Stimulated activated CD8-positive, alpha-beta memory T cell treated with anti-CD3 and anti-CD28 coated beads, Interleukin-4, amount 100 ng/mL, for 1 hour (primary cell): ENCODE measurements at places on chromosomes 11 and 22.

GRCh38 chr22:26172389-26172990, 3.2 kb downstream of the SEZ6L start:
- no peak for DNase-seq

GRCh38 chr11:101617735-101618332, 34.0 kb upstream of the TRPC6 start:
- no peak for DNase-seq

GRCh38 chr11:12706545-12707499, 32.6 kb downstream of the TEAD1 start:
- DNase-seq: no peak

GRCh38 chr11:63952570-63952969, 13.8 kb downstream of the NAA40 start:
- DNase-seq: no peak

DNA sequence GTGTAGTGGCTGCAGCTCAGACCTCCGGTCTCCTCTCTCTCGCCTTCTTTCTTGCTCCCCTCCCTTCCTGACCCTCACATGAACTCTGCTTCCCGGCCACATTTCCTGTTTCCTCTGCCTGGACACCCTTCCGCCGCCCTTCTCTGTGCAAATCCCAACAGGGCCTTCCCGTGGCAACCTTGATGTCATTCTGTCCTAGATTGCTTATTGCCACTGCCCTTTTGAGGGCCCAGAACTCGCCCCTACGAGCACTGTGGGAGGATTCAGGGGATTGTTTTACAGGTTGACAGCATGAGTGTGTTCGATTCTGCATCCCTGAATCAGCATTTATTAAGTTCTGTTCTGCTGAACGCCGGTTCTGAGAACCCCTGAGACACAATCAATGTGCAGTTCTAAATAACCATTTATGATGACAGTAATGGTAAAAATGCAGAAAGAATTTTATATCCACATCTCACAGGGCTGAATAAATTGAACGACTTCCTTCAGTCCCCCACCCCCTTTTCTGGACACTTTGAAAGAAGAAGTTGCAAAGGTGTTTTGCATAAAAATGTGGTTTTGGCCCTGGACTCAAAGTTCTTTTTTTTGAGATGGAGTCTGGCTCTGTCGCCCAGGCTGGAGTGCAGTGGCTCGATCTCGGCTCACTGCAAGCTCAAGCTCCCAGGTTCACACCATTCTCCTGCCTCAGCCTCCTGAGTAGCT, 6.4 kb downstream of the BATF2 start:
- DNase-seq: no peak

DNA sequence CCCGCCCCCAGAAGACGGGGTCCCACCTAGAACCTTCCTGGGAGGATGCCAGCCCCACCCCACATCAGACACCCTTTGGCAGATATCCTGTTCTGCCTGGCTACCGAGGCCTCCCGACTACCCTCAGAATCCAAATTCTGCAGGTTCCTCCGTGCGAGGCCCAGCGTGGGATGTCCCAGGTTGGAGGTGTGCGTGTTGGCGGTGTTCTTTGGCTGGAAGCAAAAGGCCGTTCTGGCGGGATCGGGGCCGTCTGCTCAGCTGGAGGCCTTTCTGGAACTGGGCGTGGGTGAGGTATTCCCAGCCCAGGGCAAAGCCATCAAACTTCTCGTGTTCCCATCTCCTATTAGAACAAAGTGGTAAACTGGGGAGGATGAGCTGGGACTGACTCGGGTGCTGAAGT, 32.6 kb downstream of the NUP50 start:
- DNase-seq: no peak

DNA sequence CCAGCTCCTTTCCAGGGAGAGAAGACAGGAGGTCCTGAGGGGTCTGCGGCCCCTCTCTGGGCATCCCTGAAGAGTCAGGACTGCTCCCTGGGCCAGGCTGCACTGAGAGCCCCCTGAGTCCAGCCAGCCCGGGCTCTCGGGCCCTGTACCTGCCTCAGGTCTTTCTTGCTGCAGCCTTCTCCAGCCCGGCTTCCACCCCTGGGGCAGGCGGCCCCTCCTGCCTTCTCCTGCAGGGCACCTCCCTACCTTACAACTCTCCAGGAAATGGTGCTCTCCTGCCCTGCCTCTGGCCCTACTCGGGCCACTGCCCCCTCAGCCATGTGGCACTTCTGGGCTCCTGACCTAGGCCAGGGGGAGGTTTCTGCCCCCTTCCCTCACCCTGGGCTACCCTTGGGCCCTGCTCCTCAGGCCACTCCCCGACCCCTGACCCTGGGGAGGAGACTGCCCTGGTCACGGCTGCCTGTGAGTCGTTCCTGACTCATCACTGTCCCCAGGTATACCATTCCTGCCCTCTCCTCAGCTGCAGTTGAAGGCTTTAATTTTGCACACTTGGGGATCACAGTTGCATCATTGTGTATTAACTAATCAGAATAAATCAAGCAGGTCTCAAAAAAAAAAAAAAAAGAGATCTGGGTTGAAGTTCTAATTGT, 251.1 kb downstream of the NXPE2 start:
- no peak for DNase-seq

DNA sequence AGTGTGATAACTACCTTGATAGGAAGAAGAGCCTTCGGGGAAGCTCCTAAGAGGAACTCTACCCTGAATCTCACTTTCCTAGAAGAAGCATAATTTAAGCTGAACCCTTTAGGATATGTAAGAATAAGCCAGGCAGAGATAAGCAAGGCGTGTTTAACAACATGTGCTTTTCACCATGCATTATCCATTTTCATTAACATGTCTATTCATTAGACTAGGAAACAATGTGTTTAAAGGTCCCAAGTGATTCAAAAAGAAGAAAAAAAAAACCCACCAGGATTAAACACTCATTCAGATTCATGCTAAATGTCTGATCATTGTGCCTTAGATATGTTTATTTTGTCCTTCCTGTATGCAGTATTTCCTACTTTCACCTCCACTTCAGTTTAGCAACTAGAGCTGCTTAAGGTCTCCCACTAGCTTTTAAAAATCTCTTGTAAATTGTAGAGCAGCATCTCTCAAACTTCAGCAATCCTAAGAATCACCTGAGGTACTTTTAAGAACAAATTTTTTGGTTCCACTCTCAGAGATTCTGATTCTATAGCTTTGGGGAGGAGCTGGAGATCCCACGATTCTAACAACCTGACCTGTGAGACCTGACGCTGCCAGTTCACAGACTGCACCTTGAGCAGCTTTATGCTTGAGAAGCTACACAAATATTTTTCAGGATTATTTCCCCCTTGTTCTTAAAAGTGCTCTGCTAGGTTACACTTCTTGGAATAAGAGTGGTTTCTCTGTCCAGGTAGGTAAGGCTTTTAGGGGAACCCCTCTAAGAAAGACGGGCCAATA, 955.4 kb upstream of the CCDC90B start:
- DNase-seq: no peak

DNA sequence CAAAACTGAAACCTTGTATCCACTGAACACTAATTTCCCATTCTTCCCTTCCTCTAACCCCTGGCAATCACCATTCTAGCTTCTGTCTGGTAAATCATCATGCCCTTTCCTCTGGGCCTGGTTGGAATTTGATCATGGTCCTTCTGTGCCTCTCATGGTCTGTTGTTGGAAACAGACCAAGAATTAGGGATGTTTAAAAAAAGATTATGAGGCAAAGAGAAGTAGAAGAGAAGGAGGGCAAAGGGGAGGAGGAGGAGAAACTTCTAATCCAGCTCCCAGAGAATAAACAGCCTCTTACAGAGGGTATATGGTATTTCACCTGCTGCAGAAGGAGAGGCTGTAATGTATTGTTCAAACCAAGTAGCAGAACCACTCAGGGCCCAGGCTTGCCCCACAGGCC, 10.6 kb downstream of the BCO2 start:
- no peak for DNase-seq

GRCh38 chr22:32048069-32048468, 5.0 kb downstream of the SLC5A1 start:
- no peak for DNase-seq

DNA sequence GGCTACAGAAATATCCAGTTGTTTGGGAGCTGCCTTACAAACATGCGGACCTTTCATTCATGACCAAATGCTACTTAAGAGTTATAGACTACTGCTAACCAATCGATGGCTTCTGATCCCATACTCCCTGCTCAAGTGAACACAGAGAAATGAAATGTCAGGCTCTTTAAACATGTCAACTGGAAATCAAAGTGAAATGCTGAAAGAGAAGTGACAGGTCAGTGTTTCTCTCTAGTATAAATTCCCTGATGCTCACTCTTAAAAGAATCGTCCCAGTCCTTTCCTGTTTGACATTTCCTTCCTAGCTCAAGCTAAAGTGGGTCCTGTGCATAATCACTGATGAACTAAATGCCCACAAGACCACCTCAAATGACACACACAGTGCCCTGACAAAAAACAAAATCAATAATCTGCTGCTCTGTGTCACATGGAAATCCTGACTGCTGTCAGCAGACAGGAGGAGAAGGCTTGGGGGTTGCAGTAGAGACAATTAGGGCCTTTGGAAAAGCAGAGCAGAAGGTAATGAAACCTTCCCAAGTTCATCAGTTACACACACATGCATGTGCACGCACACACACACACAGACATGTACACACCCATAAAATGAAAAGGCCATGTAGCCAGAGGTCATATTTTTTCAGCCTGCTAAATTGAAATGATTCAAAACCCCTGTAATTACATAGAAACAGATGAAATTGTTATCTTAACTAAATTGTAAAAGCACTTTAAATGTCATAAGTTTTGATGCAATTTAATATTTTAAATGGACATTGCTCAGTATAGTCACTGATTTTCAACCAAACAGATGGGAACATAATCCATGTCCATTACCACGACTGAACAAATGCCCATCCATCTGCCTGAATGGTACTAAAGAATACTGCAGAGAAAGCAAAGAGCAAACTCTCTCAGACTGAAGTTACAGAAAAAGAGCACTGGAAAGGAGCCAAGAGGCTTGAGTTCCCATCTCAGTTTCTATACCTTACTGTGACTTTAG, 330.7 kb downstream of the TTC28 start:
- no peak for DNase-seq

DNA sequence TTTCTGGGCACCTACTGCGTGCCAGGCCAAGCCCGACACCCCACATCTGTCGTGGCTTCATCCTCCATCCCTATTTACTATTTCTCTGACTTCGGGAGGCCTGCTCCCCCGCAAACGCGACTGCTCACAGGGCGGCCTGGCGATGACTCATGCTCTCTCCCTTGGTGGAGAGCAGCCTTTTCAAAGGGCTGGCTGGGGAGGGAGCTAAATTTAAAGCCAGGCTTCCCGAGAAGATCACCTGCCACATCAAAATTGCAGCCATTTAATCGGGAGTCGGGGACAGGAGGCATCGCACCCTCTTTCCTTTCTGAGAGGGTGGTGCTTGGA, 24.9 kb upstream of the SHISAL1 start:
- no peak for DNase-seq

GRCh38 chr11:114785820-114786219, 107.5 kb downstream of the NXPE2 start:
- no peak for DNase-seq

- no peak for DNase-seq
Measured at GRCh38 chr22:28023774-28024173, 104.7 kb upstream of the PITPNB start.

GRCh38 chr22:25403811-25404471, 160.5 kb upstream of the GRK3 start:
- DNase-seq: no peak

DNA sequence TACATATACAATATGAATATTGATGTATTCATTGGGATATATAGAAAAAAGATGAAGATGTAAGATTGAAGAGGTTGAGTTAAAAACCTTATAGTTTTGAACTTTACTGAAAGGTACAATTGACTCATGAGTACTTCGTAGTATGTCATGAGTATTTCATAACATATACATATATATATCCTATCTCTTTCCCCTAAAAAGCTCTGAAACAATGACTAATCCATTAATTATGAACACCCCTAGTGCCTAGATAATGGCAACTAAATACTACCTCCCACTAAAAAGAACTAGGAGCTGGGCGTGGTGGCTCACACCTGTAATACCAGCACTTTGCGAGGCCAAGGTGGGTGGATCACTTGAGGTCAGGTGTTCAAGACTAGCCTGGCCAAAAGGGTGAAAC, 31.5 kb downstream of the SLC35F2 start:
- no peak for DNase-seq

GRCh38 chr11:64088162-64089026, 52.7 kb downstream of the FLRT1 start:
- no peak for DNase-seq

- no peak for DNase-seq
Measured at GRCh38 chr11:31375879-31376278, 6.2 kb downstream of the DNAJC24 start.

GRCh38 chr11:63940786-63941185, 2.0 kb downstream of the NAA40 start:
- no peak for DNase-seq
